ENCODE measurements at places on chromosomes 12 and 14. TPM values are rescaled to one million over a fixed set of nuclear protein-coding genes. Genes with fewer than 3 reads are reported as not detected.

Gene ADAMTS20
- not detected for polyA plus RNA-seq

Gene ABCC9
- polyA plus RNA-seq = 2.7 TPM

Gene OR4K15
- not detected for polyA plus RNA-seq

Gene ARHGEF25
- polyA plus RNA-seq = 10.4 TPM

Gene RDH5
- 3.1 TPM for polyA plus RNA-seq

Gene FBLN5
- 64.7 TPM for polyA plus RNA-seq

Gene KCNH3
- polyA plus RNA-seq = 1.6 TPM

Gene WNT5B
- polyA plus RNA-seq = 2.8 TPM

Gene ZCRB1
- polyA plus RNA-seq = 19.6 TPM

Gene LRTM2
- 0.06 TPM for polyA plus RNA-seq

Gene CCDC196
- not detected for polyA plus RNA-seq

Gene SRRM4
- polyA plus RNA-seq = 0.02 TPM

Gene NAV3
- 3.5 TPM for polyA plus RNA-seq

Gene CD69
- polyA plus RNA-seq = 3.9 TPM

Gene SERPINA3
- 100 TPM for polyA plus RNA-seq

Gene CSRP2
- polyA plus RNA-seq = 21.9 TPM

Gene NABP2
- polyA plus RNA-seq = 22.1 TPM

Gene REP15
- polyA plus RNA-seq = 1.5 TPM

Gene LRP1-AS
- polyA plus RNA-seq = not detected
